ENCODE measurements at places on chromosomes 12 and 14.

DNA sequence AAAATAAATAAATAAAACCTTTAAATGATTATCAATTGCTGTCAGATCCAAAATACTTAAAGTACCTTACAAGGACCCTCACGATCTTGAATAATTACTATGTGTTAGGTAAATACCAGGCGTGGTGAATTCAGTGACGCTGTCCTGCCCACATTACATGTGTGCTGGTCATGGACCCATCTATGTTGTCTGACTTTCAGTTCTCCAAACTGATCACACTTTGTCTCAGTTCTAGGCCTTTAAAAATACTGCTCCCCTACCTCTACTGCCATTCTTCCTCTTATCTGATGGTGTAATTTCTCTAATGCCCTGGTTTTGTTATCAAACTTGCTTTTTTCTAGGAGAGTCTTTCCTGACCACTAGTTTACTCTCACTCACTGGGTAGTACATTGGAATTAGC lies 520.7 kb downstream of the TRHDE start:
- DNase-seq, result no peak

DNA sequence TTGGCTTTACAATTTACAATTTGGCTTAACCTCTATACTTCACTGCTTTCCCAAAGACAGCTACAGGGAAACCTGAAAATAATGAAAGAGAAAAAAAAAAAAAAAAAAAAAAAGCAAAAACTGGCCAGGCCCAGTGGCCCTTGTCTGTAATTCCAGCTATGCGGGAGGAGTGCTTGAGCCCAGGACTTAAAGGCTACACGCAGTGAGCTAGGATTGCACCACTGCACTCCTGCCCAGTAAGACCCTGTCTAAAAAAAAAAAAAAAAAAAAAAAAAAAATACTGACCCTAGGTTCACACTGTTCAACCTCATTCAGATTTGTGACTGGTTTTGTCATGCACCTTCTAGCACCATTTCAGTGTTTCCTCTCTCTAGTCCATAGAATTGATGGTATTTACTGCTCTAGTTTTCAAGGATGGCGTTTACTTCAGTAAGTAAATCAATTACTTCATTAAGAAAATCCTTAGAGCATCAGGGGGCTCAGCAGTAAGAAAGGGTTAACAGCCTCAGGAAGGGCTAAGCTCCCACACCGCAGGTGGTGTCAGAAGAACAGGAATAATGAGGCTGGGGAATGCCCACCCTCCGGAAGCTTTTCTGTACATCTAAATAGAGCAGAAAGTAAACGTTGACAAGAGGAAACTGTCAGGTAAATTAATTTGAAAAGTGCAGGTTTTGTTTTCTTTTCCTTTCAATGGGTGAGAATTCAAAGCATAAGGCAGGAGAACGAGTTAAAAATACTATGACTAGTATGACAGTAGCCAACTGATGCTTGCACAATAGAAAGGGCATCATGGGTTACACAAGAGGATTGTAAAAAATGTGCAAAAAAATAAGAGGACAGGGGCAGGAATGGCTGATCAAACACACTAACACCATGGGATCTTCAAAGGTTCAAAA lies 115.0 kb upstream of the MDM1 start:
- no peak for DNase-seq

DNA sequence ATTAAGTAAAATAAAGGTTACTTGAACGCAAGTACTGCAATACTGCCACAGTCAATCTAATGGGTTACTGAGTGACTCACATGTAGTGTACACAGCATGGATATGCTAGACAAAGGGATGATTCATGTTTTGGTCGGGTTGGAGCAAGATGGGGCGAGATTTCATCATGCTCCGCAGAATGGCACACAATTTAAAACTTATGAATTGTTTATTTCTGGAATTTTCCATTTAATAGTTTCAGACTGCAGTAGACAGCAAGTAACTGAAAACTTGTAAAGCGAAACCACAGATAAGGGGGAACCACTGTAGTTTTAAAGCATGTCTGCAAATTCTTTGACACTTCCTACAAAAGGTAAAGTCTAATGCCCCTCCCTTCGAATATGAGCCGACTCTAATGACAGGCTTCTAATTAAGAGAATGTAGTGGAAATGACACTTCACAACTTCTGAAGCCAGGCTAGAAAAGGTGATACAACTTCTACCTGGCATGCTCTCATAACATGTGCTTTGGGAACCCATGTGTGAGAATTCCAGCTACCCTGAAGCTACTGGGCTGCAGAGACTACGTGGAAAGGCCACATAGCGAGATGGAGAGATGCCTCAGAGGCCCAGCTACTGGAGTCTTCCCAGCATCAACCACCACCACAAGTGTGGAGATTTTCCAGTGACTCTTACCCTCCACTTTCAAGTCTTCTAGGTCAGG lies 13.9 kb upstream of the TCP11L2 start:
- DNase-seq, result no peak

GRCh38 chr12:111130336-111130735 lies 210.0 kb upstream of the MYL2 start:
- DNase-seq, result no peak

GRCh38 chr14:102574281-102575159 lies 17.9 kb upstream of the RCOR1 start:
- DNase-seq, result no peak

- no peak for DNase-seq
Measured at GRCh38 chr14:68082698-68083291, 263.2 kb downstream of the RAD51B start.

DNA sequence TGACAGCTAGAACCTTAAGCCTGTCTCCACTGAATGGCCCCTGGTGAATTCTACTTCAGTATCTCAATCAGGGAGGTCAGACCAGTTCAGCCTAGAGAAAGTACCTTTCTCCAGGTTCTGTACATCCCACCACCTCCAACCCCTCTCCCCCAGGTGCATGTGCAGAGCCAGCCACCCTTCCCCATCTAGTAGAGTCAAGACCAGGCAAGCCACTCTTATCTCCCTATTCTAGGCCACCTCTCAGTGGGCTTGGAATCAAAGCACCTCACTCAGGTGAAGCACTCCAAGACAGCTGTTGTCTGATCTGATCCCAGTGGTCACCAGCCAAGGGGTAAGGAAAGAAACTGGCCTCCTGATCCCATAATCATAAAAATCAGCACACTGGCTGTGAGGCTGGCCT lies 340.9 kb downstream of the BCL11B start:
- DNase-seq, result no peak

- DNase-seq, result peak; percentile 58
Measured at GRCh38 chr12:132356691-132357622, 27.6 kb upstream of the GALNT9 start.

- no peak for DNase-seq
Measured at GRCh38 chr14:55332654-55333570, 61.7 kb downstream of the FBXO34 start.

DNA sequence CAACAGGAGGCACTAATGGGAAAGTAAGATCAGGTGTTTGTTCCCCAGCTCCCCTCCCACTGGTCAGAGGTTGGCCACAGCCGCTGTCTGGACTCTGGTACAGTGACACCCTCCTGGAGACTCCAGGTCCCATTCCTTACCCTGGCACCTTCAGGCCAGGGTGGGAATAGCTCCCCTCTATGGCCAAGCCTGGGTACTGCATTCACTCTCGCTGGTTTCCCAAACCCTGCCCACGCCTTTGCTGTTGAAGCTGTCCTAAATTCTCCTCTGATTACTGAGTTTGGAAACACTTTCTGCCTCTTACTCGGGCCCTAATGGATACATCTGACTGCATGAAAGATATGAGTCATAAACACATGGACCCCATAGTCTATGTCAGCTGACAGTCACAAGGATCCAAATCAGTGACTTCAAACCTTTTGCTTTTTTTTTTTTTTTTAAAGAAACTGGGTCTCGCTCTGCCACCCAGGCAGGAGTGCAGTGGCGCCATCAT lies 17.9 kb downstream of the HRK start:
- no peak for DNase-seq

GRCh38 chr12:95177201-95177768 lies 40.0 kb downstream of the FGD6 start:
- no peak for DNase-seq

All from head of caudate nucleus (tissue), 42 donors.